ENCODE measurements at places on chromosomes 11 and 22.

DNA sequence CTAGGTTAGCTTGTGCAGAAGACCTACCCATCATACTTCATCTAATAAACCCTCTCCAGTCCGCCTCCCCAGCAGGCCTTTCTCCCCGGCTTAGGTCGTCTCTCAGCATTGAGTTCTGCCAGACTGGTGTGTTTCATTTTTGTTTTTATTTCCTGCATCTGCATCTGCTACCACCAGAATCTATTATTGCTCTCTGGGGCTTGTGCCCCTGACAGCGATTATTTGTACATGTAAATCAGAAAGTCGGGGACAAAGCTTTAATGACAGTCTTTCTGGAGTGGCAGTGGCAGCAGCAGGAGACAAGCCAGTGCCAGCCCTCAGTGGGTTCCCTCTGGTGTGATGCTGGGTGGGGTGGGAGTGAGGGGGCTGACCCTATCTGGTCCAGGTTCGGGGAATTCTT lies 127.5 kb downstream of the PKNOX2 start:
- DNase-seq, result no peak

DNA sequence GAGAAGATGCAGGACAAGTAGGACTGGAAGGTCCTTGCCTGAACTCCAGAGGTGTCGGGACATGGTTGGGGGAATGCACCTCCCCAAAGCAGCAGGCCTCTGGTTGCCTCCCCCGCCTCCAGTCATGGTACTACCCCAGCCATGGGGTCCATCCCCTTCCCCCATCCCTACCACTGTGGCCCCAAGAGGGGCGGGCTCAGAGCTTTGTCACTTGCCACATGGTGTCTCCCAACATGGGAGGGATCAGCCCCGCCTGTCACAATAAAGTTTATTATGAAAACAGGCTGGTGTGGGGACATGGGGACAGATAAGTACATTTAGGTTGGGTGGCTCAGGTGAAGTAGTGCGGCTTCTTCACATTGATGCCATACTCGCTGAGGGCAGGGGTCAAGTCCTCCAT lies 1.4 kb downstream of the TAF10 start:
- DNase-seq, result no peak

- no peak for DNase-seq
Observed at GRCh38 chr11:133104009-133104744, 428.1 kb downstream of the OPCML start.

GRCh38 chr11:6889835-6890234 lies 2.5 kb downstream of the OR2D2 start:
- DNase-seq, result no peak

- no peak for DNase-seq
Observed at GRCh38 chr11:35932681-35933319, 11.1 kb upstream of the LDLRAD3 start.

DNA sequence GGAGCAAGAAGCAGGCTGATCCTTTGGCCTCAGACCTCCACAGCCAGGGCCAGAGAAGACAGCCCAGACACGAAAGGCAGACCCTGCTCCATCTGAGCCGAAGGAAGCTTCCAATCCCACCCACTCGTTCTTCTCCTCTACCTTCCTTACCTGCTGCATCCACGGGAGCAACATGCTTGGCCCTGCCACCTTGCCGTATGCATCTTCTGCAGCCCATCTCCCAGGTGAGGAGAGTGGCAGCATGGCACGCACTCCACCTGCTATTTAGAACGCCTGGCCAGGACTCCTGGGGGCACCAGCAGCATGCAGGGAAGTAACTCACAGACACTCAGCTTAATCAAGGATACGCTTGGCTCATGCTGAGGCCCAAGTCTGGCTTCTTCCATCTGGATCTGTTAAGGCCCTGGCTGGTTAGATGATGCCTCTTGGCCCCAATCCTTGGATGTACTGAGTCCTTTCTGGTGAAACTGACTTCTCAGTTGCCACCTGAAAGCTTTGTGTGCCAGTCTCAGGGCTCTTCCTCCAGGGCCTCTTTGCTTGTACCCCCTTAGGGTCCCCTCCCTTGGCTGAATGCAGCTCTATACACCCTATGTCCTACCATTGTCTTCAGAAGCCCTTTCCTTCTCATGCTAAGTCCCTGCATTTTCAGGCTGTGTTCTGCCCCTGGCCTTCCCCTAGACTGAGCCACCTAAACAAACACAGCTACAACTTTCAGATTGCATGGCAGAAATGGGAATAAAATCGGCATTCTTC lies 604.9 kb downstream of the BUD13 start:
- DNase-seq, result no peak

GRCh38 chr11:9990221-9990973 lies 303.6 kb downstream of the SBF2 start:
- no peak for DNase-seq

- DNase-seq, result no peak
Observed at GRCh38 chr11:63549411-63549810, 12.8 kb downstream of the PLAAT4 start.

DNA sequence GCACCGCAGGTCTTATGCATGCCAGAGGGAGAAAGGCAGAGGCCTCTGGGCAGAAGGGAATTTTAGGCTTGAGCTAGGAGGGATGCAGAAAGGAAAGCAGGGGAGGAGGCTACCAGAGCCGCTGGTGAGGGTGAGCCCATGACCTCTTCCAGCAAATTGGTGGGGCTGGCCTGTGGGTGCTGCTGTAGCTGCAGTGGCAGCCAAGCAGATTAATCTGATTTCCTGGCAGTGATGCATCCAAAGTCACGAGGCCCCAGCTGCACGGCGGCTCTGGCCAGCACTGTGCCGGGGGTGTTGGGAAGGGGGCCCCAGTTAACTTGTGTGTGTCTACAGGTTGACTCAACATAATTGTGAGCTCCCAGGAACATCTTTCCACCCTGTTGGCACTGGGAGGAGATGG lies 41.4 kb upstream of the B3GAT1 start:
- no peak for DNase-seq

GRCh38 chr11:65927904-65928397 lies 8.7 kb downstream of the DRAP1 start:
- peak; percentile 63 for DNase-seq

- DNase-seq, result no peak
Observed at GRCh38 chr22:39658367-39658766, 87.8 kb downstream of the CACNA1I start.

DNA sequence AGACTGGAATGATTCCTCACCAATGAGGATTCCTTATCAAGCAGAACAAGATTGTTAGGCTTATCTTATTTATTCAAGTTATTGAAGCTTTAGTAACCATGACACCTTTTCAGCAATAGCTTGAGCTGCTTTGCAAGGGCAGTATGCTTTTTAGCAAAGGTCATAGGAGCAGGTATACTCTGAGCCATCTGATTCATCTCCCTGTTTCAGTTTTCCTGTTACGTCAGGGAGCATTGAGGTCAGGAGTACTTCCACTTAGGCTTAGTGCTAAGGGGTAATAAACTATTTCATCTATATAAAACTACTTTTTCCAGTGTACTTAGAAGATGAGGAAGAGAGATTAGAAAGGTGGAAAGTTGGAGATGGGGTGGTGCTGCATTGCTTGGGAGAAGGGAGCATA lies 17.7 kb upstream of the ANKRD42 start:
- no peak for DNase-seq

DNA sequence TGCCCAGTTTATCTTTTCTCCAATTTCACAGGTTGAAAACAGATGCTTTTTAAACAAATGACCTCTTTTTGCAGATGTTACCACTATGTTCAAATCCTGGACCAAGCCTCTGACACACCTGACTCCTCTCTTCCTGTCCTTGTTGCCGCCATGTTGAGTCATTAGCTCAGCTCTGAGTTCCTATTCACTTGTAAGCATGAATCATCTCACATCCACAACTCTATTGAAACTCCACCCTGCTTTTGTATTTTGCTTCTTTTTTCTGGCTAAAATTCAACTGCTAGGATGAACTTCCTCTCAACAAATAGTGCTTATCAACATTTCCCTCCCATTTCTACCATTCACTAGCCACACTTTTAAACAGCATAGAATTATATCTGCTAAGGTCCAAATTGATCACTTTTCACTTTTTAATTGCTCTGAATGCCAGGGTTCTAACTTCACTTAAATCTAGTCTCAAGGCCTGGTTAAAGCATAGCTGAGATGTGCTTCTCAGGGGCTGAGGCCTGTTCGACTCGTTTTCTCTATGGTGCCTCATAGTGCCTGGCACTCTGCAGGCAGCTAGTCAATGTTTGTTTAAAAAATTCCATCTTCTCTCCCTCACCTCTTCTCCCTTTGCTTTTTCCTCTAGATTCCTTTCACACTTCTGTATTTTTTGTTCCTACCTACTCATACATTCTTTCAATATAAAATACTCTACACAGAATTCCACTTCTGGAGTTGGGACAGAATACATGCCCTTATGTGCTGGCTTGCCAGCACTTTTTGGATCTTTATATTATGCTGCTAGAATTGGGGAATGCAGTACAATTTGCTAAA lies 3.9 kb downstream of the JOSD1 start:
- no peak for DNase-seq

DNA sequence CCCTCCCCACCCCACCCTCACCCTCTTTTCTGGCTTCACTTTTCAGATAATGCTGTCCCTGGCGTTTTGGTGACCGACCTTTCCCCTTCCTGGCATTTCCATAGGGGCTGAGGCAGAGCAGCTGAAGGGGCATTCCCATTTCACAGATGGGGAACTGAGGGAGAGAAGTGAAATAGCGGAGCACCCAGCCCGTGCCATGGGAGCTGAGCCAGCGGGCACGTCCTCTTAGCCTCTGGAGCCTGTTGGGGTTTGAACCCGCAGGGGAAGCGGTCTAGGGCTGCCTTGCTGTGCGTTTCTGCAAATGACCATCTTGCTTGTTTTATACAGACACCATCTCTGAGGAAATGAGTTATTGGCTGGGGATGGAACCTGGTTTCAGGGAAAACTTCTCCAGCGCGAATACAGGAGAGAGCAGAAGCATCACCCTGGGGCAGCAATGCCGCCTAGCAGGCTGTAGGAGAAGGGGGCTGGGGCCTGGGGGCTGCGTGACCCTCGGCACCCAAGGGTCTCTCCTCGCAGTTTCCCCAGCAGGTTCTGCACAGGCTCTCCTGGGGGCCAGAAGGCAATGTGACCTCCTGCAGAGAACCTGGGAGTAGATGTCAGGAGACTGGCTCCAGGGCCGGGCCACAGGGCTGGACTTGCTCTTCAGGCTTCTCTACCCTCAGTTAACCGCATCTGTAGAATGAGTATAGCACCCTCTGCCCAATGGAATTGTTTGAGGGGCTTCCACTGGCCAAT lies 1.5 kb downstream of the PTPRJ start:
- DNase-seq, result no peak

DNA sequence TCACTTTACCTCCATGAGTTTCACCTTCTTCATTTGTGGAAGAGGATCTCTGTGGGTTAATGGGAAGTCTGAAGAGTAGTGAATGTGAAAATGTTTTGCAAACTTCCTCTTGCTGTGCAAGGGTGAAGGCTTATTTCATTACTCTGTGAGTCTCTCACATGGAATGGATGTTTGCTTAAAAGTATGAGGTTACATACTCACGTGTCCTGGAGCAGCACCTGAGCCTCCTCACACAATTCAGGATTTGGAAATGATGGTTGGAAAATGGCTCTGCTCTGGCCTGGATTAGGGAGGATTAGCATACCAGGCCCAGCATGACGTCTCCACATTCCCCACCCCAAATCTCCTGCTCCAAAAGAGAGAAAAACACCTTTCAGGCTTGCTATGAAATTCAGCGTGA lies 4.8 kb downstream of the GRAMD1B start:
- no peak for DNase-seq

DNA sequence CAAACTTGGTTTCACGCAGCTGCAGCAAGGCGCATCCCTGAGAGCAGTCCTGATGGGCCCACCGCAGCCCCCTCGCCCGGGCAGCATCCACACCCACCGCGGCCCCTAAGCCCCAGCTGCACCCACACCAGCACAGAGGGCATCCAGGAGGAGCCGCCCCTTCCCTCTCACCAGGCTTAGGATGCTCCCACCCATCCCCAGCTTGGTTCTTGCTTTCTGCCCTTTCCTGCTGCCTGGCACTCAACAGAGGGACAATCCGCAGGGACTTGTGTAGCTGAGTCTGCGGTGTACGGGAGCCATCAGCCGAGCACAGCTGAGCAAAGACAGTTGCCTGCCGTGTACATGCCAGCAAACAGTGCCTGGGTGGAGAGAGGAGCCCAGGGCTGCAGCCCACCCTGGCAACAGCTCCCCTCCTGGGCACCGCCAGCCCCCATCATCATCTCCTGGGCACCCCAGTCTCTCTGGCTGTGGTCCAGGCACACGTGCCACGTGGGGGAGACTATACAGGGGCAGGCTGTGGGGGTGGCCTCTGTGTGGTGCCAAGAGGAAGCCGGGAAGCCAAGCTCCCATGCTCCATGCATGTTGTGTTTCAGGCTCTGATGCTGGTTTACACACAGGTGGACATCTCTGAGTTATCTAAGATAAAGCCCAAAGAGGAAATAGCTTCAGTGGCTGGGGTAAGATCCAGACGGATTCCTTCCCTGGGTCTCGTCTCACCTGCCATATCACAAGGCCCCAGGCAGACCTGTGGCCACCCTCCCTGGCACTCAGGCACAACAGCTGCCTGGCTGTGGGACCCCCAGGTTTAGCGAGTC lies 36.0 kb upstream of the GNB1L start:
- no peak for DNase-seq

DNA sequence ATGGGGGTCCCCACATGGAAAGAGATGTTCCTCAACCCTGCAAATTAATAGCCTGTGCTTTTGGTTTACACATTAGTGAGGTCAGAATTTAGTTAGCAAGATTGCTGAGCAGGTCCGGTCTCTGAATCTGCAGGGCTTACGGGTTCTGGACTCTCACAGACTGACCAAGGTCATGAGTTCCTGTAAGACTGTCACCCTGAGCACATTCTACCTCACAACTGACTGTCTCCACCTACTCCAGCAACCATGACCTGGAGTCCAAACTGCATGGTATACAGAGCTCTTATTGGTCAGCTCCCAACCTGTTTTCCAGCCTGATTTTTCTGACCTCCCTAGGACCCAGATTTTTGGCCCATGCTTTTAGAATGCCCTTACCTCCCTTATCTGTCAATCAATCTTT lies 28.2 kb downstream of the DKK3 start:
- DNase-seq, result no peak

GRCh38 chr11:47768101-47768612 lies 1.0 kb upstream of the FNBP4 start:
- DNase-seq, result no peak

GRCh38 chr11:27349919-27350318 lies 13.1 kb downstream of the CCDC34 start:
- DNase-seq, result no peak

DNA sequence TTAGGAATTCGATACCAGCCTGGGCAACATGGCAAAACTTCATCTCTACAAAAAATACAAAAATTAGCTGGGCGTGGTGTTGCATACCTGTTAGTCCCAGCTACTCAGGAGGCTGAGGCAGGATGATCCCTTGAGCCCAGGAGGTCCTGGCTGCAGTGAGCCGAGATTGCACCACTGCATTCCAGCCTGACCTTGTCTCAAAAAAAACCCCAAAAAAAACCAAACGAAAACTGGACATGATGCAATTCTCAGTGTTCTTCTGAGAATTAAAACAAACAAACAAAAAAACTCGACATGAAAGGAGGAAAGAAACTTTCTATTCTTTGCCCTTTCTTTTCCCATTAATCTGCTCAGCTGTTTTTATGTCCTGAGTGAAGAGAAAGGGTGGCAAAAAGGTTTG lies 7.4 kb downstream of the MED17 start:
- no peak for DNase-seq

- DNase-seq, result no peak
Observed at GRCh38 chr22:42363892-42364291, 68.3 kb downstream of the NFAM1 start.

GRCh38 chr22:36879775-36880174 lies 19.0 kb downstream of the NCF4 start:
- no peak for DNase-seq

All from activated CD8-positive, alpha-beta memory T cell treated with anti-CD3 and anti-CD28 coated beads for 4 hours (primary cell).